ENCODE measurements at places on chromosomes 1 and 21.

DNA sequence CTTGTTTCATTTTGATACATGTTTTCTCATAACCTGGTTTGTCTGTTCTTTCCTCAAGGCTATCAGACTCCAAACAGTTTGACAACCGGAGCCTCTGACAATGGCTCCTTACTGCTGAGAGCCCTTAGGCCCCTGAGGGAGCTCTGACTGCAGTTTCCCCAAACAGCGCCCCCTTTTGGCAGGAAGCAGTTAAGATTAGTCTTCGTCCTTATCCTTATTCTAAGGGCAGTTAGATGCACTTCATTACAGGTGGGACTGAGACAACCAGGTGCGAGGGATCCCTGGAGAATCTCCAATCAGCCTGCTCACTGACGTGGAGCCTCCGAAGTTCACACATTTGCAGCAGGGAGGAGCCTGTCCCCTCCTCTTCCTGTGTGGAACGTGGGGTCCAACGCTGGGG is 393.1 kb downstream of the BRINP3 start:
- H3K4me1 ChIP-seq, result no peaks in the 10 kb centered on the region
- no peaks in the 10 kb centered on the region for H3K27me3 ChIP-seq
- H3K4me3 ChIP-seq, result no peak overlapping the region
- H3K36me3 ChIP-seq, result no peaks in the 10 kb centered on the region
- H3K27ac ChIP-seq, result no peak overlapping the region
- no peak for DNase-seq

DNA sequence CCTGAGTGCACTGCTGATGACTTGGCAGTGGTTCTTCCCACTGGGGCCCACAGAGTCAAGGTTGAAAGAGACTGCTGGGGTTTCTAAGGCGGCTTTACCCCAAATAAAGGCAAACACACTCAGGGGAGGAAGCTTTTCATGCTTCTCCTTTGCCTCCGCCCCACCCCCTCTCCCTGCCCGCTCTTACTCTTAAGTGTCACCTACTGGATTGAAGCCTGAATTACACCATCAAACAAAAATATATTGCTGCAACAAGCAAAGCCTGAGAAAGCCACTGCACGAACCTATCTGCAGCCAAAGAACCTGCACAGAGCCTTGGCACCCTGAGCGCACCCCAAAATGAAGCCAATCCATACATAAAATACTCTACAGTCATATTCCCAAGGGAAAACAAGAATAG is 63.1 kb downstream of the PTGFR start:
- H3K4me1 ChIP-seq, result no peaks in the 10 kb centered on the region
- H3K36me3 ChIP-seq, result peaks cover 1% of the 10 kb centered on the region

- DNase-seq, result no peak
- no peak overlapping the region for H3K27ac ChIP-seq
- H3K4me3 ChIP-seq, result no peak overlapping the region
- no peaks in the 10 kb centered on the region for H3K36me3 ChIP-seq
- H3K27me3 ChIP-seq, result no peaks in the 10 kb centered on the region
Observed at GRCh38 chr1:107990606-107991005, 25.6 kb upstream of the VAV3 start.

GRCh38 chr21:45361033-45361997 is 43.6 kb upstream of the COL18A1 start:
- H3K4me3 ChIP-seq, result no peak overlapping the region
- H3K27me3 ChIP-seq, result peaks cover 69% of the 10 kb centered on the region
- H3K27ac ChIP-seq, result no peak overlapping the region
- H3K4me1 ChIP-seq, result peaks cover 6% of the 10 kb centered on the region
- H3K36me3 ChIP-seq, result peaks cover 3% of the 10 kb centered on the region

GRCh38 chr21:42129300-42130266 is 58.5 kb downstream of the UMODL1 start:
- peaks cover 5% of the 10 kb centered on the region for H3K27me3 ChIP-seq
- no peaks in the 10 kb centered on the region for H3K36me3 ChIP-seq
- H3K27ac ChIP-seq, result no peak overlapping the region
- no peaks in the 10 kb centered on the region for H3K4me1 ChIP-seq
- no peak for DNase-seq
- no peak overlapping the region for H3K4me3 ChIP-seq

GRCh38 chr1:244801246-244801645 is 34.2 kb upstream of the COX20 start:
- peak; percentile 21 for DNase-seq
- no peak overlapping the region for H3K27ac ChIP-seq
- H3K4me3 ChIP-seq, result no peak overlapping the region
- H3K36me3 ChIP-seq, result no peaks in the 10 kb centered on the region
- no peaks in the 10 kb centered on the region for H3K27me3 ChIP-seq
